ENCODE measurements at places on chromosomes 1 and 21.

- no peak for DNase-seq
Observed at GRCh38 chr1:172545396-172546004, 12.6 kb downstream of the SUCO start.

GRCh38 chr1:15722836-15723532 is 13.1 kb upstream of the SLC25A34 start:
- no peak for DNase-seq

DNA sequence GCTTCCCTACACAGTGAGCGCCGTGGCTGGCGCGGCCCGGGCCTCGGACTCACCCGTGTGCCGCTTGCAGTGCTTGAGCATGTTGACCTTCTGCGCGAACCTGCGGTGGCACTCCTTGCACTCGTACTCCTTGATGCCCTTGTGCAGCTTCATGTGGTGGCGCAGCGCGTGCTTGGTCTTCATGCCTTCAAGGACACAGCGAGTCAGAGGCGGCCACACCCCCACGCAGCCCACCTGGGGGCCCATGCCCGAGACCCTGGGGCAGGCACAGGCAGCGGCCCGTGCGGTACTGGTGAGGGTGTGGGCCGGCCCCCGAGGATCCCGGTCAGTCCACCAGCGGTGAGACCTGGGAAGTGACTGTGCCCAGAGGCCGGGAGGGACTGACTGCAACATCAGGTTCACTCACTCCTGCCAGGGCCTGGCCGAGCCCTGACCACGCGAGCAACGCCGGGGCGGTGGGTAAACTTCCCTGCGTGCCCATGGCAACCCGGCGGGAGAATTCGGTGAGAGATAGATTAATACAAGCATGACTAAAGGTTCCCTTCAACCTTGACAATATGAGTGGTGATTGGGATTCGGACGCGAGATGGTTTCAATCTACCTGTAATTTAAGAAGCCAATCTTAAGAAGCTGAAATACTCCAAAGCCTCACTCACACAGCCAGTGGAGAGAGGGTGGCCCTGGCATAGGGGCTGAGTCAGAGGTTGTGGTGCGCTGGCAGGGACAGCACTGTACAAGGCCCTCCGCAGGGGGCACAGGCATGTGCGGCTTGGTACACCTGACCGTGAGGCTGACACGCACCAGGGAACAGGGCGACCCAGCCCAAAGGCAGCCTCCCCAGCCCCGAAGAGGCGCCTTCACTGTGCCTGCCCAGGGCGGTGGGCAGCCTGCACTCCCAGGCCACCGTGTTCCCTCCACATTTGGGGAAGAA is 49.1 kb upstream of the RIPK4 start:
- no peak for DNase-seq

DNA sequence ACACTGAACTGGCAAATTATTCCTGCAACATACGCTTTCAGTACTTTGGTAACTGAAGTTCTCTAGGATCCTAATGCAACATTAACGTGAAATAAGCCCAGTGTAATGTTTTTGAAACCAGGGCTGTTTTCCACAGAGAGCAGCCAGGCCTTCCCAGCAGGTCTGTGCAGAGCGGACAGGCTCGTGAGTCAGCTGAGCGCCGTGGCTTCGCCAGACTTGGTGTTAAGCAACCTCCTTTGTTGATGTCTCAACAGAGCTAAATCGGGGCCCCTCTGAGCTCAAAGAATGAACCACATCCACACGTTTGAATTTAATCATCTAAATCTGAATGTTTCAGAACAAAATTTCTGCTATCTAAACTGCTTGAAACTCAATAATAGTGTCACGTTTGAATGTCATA is 181.8 kb upstream of the FMN2 start:
- no peak for DNase-seq

GRCh38 chr1:230301822-230302221 is 124.3 kb downstream of the PGBD5 start:
- DNase-seq = no peak

GRCh38 chr1:93384656-93385055 is 38.9 kb downstream of the DR1 start:
- DNase-seq = no peak

DNA sequence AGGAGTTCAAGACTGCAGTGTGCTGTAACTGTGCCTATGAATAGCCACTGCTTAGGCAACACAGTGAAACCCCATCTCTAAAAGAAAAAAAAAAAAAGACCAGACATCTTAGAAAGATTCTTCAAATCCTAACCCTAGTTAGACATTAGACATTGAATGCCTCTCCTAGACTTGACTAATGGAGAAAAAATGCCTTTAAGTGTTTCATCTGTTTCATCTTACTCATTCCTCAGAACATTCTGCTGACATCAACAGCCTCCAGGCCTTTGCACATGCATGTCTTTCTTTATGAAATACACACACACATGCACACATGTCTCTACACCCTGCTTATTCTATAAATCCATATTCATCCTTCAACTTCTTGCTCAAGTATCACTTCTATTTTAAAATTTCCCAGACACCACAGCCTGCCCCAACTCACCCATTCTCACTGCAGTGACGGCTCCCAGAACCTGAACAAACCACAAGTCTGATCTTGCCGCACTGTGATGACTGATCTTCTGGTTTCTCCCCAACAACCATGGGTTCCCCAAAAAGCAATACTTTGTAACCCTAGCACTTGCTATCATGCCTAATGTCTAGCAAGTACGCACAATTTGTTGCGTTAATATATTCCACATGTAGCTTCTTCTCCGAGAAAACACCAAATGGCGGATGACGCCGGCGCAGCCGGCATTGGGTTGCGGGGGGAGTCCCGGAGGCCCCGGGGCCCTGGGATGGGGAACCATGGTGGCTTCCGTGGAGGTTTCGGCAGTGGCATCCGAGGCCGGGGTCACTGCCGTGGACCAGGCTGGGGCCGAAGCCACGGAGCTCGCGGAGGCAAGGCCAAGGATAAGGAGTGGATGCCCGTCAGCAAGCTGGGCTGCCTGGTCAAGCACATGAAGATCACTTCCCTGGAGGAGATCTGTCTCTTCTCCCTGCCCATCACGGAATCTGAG is 37.4 kb downstream of the LRRC52 start:
- DNase-seq = no peak

DNA sequence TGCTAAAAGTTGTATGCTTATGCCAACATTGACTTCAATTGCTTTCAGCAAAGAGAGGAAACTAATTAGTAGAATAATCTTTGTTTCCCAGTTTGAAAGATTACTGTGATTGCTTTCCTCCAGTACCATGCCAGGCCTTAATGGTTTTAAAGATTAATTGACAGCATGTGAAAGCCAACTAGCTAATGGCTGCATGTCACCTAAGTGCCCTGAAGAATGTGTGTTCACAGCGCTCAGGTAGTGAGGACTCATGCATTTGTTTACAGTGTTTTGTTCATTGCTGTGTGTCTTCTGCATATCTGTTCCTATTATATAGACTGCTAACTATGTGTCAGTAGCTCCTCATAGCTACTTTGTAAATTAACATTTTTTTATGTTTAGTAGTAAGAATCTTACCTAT is 335.6 kb downstream of the LRRIQ3 start:
- DNase-seq = no peak

- DNase-seq = no peak
Observed at GRCh38 chr1:229408458-229409037, 25.3 kb downstream of the ACTA1 start.

- DNase-seq = no peak
Observed at GRCh38 chr1:58524353-58524945, 22.1 kb downstream of the OMA1 start.

- no peak for DNase-seq
Observed at GRCh38 chr1:101075926-101076325, 50.3 kb upstream of the DPH5 start.

GRCh38 chr1:65044411-65044810 is 78.1 kb upstream of the JAK1 start:
- no peak for DNase-seq

DNA sequence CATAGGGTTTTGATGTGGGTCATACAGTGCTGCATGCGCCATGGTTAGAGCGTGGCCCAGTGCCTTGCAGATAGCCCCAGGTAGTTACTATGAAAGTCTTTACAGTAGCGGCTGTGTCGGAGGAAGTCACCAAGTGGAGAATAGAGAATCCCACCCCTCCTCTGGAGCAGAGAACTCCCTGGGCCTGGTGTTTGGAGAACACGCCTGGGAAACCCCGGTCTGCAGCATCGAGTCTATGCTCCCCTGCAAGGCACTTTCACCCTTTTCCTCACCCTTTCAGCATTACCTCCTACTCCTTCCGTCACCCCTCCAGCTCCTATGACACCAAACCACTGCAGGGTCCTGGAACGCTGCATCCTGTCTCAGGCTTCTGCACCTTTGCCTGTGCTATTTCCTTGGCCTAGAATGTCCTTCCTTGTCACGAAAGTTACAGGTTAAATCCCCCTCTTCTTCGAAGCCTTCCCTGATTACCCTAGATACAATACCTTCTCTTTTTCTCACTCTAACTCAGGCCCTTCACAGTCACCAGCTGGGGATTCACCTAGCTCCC is 2.7 kb upstream of the SLC1A7 start:
- no peak for DNase-seq

- DNase-seq = no peak
Observed at GRCh38 chr1:186958520-186958919, 129.8 kb downstream of the PLA2G4A start.

DNA sequence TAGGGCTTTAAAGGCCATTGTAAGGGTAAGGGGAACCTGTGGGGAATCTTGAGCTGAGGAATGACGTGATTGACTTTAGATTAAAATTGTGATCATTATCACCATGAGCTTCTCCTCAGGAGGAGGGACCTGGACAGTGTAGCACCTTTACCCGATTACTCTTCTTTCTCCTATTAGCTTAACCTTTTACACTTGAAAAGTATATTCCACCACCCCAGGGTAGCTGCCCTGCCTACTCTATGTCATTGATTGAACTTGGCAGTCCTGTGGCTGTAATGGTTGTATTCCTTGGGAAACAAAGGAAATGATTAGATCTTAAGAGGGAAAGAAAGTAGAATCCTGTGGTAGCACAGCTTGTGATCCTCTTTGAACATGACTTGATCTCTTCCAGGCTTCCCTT is 47.7 kb downstream of the CACHD1 start:
- no peak for DNase-seq

GRCh38 chr1:167272369-167272957 is 51.8 kb downstream of the POU2F1 start:
- no peak for DNase-seq

DNA sequence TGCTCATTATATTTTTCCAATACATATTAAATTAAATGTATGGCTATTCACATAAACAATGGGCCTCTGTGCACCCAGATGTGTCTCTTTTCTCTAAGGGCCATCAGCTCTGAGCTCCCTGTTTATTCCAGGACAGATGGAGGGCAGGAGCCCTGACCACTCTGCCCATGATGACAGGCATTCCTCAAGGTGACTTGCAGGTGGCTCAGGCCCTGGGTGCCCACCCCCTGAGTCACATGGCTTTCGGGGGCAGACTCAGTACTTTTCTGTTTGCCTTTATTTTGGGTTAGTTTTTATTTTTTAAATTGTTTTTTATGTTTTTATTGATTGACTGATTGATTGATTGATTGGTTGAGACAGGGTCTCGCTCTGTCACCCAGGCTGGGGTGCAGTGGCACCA is 6.4 kb upstream of the LRP8 start:
- DNase-seq = no peak

DNA sequence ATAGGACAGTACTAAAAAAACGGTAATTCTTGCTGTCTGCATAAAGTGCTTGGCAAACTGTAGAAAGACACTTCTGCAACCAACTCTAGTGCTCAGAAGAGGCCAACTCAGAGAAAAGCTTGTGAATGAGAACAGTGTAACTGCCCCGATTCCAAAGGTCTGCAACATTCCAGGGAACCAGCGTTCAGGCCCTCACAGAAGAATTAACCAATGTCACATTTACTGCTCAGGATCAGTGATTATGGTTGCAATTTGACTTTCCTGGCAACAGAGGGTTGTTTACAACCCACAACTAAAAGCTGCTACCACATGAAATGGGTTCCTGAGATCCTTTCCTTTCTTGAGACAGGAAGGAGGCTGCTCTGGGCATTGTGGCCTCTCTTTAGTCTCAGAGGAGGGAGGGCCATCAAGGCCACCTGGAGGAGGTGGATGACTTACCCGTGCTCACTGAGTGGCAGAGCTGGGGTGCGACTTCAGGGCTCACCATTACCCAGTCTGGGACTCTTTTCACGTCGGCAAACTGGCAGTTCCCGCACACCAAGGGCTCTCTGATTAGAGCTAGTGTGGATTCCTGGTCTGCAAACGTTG is 15.3 kb downstream of the SRSF4 start:
- DNase-seq = no peak

DNA sequence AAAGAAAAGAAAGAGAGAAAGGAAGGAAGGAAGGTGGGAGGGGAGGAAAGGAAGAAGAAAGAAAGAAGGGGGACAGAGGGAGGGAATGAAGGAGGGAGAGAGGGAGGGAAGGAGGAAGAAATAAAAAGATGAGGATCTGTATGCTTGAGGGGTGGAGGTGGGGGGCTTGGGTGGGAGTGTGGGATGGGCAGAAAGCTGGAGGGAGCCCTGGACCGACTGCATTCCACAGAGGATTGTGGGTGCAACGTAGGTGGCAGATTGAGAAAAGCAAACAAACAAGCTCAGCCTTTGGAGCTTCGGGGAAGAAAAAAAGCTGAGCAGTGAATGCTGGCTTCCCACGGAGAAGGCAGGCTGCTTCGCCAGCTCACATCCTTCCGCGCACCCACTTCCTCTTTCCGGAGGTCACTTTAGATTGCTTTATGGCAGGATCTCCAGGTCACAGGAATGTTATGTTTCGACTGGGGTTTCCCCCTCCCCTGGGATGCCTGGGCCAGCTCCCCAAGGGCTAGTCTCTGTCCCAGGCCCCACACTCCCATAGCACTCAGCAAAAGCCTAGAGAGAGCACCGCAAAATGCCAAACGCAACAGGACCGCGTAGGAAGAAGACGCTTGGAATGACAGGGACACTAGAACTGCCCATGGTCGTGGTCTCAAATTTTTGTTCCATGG is 20.7 kb upstream of the LGALS8 start:
- no peak for DNase-seq

- DNase-seq = no peak
Observed at GRCh38 chr1:5507340-5507739, 484.9 kb downstream of the NPHP4 start.

DNA sequence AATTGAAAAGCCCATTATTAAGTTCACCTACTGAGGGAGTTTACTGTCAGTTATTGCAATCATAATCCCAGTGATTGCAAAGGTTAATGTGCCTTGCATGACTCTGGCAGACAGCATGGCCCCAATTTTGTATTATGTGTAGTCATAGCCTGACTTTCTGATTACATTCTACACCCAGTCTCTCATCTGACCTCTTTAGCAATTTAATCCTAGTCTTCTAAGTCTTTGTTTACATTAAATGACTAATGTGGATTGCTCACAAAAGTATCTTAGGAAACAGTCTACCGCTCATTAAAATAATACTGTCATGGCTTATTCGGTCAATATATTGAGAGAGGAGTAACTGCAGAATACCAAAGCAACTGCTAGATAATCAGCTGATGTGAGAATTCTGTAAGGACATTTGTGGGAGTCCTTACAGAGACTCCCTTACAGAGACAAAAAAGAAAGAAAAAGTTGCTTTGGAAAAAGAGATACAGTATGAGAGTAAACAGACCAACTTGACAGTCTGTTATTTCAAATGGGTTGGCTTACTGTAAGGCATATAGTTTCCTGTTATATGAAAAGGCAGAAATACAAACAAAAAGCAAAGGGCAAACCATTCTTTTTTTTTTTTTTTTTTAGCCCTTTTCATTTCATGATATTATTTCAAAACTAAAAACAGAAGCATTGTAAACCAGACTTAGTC is 42.8 kb downstream of the SMG7 start:
- DNase-seq = no peak

GRCh38 chr1:76759950-76760349 is 107.3 kb upstream of the ST6GALNAC5 start:
- DNase-seq = peak; percentile 62

GRCh38 chr1:165960136-165960535 is 132.7 kb downstream of the UCK2 start:
- no peak for DNase-seq

- no peak for DNase-seq
Observed at GRCh38 chr1:108050911-108051629, 86.1 kb upstream of the VAV3 start.
